Camera-type eye (tissue), 1 donor: ENCODE measurements at places on chromosomes 1 and 21. TPM values are rescaled to one million over a fixed set of nuclear protein-coding genes. Genes with fewer than 3 reads are reported as not detected.

The WLS gene
- 106 TPM for total RNA-seq

The CXADR gene
- total RNA-seq = 57.9 TPM

The PRUNE1 gene
- total RNA-seq = 26.1 TPM

The EDARADD gene
- total RNA-seq = 2.9 TPM

The PGBD5 gene
- total RNA-seq = 11.3 TPM

The RASAL2 gene
- total RNA-seq = 51.6 TPM

The ANGPTL1 gene
- total RNA-seq = 62.8 TPM

The C1orf87 gene
- total RNA-seq = not detected

The KIF2C gene
- total RNA-seq = 6.5 TPM

The SEC16B gene
- total RNA-seq = 16.1 TPM

The ADORA3 gene
- 1.2 TPM for total RNA-seq

The OLIG2 gene
- 5.8 TPM for total RNA-seq

The OR2L13 gene
- 0.71 TPM for total RNA-seq

The BCL2L15 gene
- total RNA-seq = 0.49 TPM

The ACTA1 gene
- 82.8 TPM for total RNA-seq
